Transverse colon (tissue), 4 donors: ENCODE measurements at places on chromosomes 4 and X. TPM values are rescaled to one million over a fixed set of nuclear protein-coding genes. Genes with fewer than 3 reads are reported as not detected.

DNA sequence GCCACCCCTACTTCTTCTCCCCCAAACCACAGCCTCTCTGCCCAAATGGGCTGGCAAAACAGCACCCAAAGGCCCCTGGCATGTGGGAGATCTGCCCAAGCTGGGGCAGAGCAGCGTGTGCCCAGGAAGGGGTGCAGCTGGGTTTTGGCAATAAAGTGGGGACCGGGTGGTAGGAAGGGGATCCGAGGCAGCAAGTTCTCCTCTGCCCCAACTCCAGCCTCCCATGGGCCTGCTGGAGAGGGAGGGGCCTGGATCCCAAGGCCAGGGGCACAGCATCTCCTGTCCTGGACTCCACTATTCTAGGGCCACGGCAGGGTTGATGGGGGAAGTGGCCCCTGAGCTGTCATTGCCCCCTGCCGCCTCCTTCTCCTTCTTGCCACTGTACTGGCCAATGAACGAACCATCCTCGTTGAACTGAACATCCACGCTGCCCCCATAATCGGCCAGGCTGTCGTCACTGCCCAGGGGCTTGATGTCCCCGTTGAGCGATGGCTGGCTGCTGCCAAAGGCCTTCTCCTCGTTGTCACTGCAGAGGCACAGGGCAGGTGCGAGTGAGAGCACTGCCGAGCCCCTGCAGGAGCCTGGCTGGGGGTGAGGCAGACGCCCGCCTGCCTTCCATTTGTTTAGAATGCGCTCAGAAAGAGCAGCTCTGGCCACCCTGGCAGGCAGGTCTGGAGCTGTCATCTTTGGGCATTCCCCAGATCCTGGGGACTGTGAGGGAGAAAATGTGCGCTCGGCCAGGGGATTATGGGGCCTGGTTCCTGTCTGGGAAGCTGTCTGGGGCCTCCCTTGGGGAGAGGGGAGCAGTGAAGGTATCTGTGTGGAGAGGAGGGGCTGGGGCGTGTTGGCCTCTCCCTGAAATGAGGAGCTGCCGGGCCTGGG, 23.4 kb downstream of the L1CAM start:
- DNase-seq, result no peak

The MAGEA9B gene
- not detected for total RNA-seq

GRCh38 chr4:11098461-11098860, 330.2 kb downstream of the HS3ST1 start:
- no peak for DNase-seq

- peak; percentile 66 for DNase-seq
Observed at GRCh38 chrX:49291615-49292337, 11.7 kb upstream of the GAGE10 start.

GRCh38 chr4:8746523-8747466, 124.8 kb downstream of the HMX1 start:
- no peak for DNase-seq

GRCh38 chrX:64850371-64851082, 125.7 kb downstream of the ZC4H2 start:
- DNase-seq, result no peak

GRCh38 chr4:143127621-143128020, 57.1 kb upstream of the USP38 start:
- DNase-seq, result no peak

The HPGDS gene
- 6.0 TPM for total RNA-seq

DNA sequence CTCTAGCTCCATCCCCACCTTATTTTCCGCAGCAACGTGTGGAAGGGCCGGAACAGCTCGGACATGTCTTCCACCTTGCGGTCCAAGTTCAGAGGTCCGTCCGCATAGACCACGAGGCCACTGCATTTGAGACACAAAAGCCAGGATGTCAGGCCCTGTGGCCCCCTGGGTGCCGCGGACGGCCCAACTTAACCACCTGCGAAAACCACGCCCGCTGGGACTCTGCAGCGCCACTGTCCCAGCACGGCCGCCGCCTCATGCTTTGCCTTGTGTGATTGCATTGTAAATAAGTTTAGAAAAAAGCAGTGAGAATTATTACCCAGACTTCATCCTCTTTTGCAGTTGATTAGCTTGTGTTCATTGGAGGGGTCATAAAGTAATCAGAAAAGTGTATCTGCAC, 58.2 kb upstream of the MXD4 start:
- no peak for DNase-seq

The ATP1B4 gene
- total RNA-seq, result not detected

GRCh38 chr4:91257721-91258120, 1046.0 kb upstream of the GRID2 start:
- no peak for DNase-seq

- no peak for DNase-seq
Observed at GRCh38 chrX:78603908-78604307, 55.2 kb downstream of the RTL3 start.
